ENCODE measurements at places on chromosomes 7 and 10.
A peak's percentile ranks its signal among the peaks of the same experiment; 100 is the strongest.

GRCh38 chr7:48040944-48041652, 5.8 kb downstream of the C7orf57 start:
- DNase-seq, result no peak

- DNase-seq, result no peak
Measured at GRCh38 chr7:101273206-101273605, 28.3 kb upstream of the FIS1 start.

DNA sequence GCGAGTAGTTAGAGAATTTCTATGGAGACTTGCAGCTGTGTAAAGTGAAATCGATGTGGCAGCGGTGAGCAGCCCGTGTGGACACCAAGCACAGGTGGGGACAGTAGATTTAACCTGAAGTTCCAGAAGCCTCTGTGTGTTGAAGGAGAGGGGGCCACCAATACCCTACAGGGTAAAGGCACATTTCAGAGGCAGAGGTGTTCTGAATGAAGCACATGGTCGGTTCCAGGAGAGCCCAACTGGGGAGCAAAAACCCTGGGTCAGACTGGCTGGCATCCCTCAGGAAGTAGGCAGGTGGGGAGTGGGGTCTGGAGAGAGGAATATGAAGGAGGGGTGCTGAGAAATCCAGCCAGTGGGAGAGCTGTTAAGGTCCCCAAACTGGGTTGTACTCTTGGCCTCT, 76.6 kb downstream of the CCDC3 start:
- no peak for DNase-seq

DNA sequence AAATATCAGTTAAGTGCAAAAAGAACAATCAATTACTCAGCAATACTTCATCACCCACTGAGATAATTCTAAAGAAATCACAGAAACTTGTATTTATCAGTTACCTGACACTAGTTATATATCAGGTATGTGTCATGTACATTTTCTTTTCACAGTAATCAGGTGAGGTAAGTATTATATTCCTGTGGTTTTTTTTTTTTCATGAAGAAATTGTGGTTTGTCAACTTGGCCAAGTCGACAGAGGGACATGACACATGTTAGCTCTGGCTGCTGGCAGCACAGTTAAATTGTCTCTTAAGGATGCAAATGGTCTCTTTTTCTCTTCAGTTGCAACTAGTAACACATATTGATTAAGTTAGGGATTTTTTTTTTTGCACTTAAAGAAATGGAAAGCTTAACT, 13.7 kb upstream of the GPR141 start:
- no peak for DNase-seq

GRCh38 chr10:3955493-3955892, 170.5 kb upstream of the KLF6 start:
- DNase-seq, result peak; percentile 20
